ENCODE measurements at places on chromosomes 5 and 9. TPM values are rescaled to one million over a fixed set of nuclear protein-coding genes. Genes with fewer than 3 reads are reported as not detected.

- DNase-seq: no peak
Measured at GRCh38 chr9:134054891-134055811, 12.7 kb downstream of the BRD3 start.

GRCh38 chr9:9352877-9353481, 1259.8 kb downstream of the PTPRD start:
- no peak for DNase-seq

- no peak for DNase-seq
Measured at GRCh38 chr5:84535281-84535680, 150.6 kb upstream of the EDIL3 start.

DNA sequence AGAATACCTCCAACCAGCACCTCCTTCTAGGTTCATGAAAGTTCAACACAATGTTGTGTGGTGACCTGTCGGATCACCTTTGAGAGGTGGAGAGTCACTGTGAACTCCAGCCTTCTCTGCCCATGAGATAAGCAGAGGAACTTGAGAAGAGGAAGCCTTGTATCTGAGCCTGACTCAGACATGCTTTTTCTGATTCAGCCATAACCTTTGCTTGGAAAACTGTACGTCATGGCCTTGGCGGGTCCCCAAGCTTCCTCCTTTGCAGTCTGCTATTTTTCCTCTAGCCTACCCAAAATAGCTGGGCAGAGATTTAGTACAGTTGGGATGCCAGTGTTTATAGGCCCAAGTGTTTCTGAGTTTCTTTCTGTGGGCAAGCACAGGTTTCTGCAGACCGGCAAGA, 274.7 kb downstream of the CETN3 start:
- DNase-seq: peak; percentile 55

DNA sequence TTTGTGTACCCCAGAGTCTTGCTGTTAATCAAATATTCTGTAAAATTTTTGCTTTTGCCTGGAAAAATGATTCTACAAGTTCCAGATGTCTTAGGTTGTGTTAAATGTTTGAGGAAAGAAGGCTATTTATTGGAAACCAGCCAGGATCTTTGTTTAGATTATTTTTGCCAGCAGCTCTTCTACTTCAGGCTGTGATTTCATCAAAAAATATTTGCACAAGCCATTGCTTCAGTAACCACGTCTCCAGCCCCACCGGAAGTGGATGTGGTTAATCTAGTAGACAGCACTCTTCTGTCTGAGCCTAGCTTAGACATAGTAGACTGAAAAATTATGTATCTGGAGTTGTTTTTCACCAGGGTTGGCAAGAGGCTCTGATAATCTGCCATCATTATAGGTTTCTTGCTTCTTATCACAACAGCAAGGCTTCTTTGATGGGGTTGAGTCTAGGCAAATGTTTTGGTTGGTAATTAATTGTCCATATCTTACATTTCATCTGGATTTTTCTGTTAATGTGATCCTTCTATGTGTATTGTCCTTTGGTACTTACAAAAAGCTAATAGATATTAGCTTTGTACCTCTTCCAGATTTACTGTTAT, 17.1 kb downstream of the KCTD16 start:
- peak; percentile 97 for DNase-seq

GRCh38 chr5:151005950-151006576, 14.3 kb upstream of the GPX3 start:
- peak; percentile 64 for DNase-seq

GRCh38 chr5:74903165-74903787, 37.1 kb upstream of the FAM169A start:
- no peak for DNase-seq

The CHMP5 gene
- total RNA-seq: 137 TPM

The INSL6 gene
- not detected for total RNA-seq
